CD4-positive, alpha-beta T cell treated with Interleukin-4 for 1 hour (primary cell): ENCODE measurements at places on chromosomes 6 and 20.

GRCh38 chr20:15140286-15140685 lies 802.9 kb upstream of the FLRT3 start:
- DNase-seq = no peak

- no peak for DNase-seq
Measured at GRCh38 chr6:96760153-96760687, 77.1 kb downstream of the GPR63 start.

DNA sequence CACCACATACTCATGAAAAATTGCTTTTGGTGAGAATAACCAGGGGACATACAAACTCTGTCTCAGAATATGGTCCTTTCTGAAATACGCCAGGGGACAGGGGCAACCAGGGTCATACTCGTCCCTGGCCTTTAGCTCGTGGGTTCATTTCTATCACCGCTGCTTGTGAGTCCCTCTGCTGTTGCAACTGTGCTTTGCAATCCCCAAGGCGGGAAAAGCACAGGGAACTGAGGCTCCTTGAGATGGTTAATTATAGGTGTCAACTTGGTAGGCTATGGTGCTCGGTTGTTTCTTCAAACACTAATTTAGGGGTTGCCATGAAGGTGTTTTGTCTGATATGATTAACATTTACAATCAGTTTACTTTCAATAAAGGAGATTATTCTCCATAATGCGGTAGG lies 51.6 kb downstream of the RFPL4B start:
- DNase-seq = no peak

DNA sequence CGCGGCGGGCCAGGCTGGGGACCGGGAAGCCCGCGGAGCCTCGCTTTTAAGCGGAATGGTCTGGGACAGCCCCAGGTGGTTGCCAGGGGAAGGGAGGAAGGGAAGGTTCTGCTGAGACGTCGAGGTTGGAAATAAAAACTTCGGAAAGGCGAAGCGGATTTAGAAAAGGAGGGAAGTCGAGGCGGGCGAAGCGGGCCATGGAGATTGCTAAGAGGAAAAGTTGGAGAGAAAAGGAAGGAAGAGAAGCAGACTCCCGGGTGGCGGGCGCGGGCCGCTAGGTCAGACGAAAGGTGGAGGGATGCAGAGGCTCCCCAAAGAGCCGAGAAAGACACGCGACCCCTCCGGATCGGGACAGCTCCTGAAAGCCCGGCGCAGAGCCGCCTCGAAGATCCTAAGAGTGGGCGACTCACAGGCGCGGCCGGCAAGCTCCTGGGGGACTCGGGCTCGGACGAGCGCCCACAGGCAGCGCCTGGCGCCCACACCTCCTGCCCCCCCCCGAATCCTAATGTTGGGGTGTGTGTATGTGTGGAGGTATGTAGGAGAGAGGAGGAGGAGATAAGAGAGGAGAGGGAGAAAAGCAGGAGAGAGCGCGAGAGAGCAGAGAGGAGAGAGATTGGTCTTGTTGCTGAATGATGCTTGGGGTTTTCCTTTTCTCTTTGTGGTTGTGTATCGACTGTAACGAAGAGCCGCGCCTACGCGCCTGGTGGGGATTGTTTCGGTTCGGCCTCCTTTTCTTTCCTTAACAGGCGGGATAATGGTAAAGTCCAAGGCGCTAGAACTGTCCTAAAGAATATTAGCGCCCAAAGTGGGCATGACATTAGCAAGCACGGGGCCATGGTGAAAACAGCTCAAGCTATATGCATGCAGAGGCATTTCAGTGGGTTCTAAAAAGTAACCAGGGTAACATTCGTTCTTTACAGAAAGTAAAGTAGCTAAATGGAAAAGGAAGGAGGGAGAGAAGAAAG lies 1.5 kb downstream of the TFAP2B start:
- DNase-seq = no peak
